ENCODE measurements at places on chromosomes 3 and 15. TPM values are rescaled to one million over a fixed set of nuclear protein-coding genes. Genes with fewer than 3 reads are reported as not detected.

GRCh38 chr3:129793319-129793718 is 100.2 kb downstream of the TMCC1 start:
- no peaks in the 10 kb centered on the region for H3K36me3 ChIP-seq
- peaks cover 25% of the 10 kb centered on the region for H3K4me1 ChIP-seq
- no peak for DNase-seq
- H3K27me3 ChIP-seq, result no peaks in the 10 kb centered on the region
- no peak overlapping the region for H3K27ac ChIP-seq

Gene KNG1
- total RNA-seq, result not detected

DNA sequence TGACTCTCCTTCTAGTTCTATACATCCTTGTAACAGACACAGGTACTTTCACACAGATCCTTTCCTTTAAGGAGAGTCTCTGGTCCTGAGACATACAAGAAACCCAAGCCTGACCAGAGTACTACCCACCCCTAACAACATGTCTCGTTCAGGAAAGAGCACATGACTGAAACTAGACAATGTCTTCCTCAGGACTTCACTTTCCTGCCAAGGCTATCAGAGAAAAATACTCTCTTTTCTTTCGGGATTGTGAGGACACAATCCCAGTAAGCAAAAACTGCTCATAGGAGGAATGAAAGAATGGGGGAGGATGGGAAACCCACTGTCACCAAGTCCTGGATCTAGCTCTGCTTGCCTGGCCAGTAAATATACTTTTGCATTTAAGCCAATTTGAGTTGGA is 11.5 kb upstream of the ANKRD28 start:
- H3K4me1 ChIP-seq, result peaks cover 36% of the 10 kb centered on the region
- no peaks in the 10 kb centered on the region for H3K27me3 ChIP-seq
- no peak overlapping the region for H3K4me3 ChIP-seq
- H3K27ac ChIP-seq, result no peak overlapping the region
- DNase-seq, result no peak
- peaks cover 4% of the 10 kb centered on the region for H3K36me3 ChIP-seq

DNA sequence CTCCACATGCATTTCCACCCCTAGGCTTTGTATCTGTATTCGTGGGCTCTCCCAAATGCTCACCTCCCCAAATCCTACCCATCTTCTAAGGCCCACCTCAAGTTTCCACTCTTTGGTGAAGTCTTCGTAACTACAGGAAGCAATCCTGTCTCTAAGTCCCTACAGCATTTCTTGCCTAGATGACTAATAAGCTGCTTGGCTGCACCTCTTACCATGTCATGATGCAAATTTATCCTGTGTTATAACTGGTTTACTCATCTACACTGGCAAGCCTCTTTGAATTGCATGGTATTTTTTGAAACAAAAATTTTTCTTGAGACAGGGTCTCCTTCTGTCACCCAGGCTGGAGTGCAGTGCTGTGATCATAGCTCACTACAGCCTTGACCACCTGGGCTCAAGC is 73.3 kb downstream of the SETMAR start:
- peaks cover 2% of the 10 kb centered on the region for H3K4me1 ChIP-seq
- H3K36me3 ChIP-seq, result peaks cover 49% of the 10 kb centered on the region
- H3K27ac ChIP-seq, result no peak overlapping the region
- DNase-seq, result no peak
- H3K4me3 ChIP-seq, result no peak overlapping the region

Gene CYP8B1
- total RNA-seq, result not detected

Gene CNTN3
- total RNA-seq, result not detected

- peak overlapping the region; percentile 54 for H3K27ac ChIP-seq
- peaks cover 58% of the 10 kb centered on the region for H3K4me1 ChIP-seq
- no peak overlapping the region for H3K4me3 ChIP-seq
- DNase-seq, result no peak
- peaks cover 33% of the 10 kb centered on the region for H3K36me3 ChIP-seq
These were observed 152.3 kb downstream of the AKAP13 start for GRCh38 chr15:85532689-85533088.

DNA sequence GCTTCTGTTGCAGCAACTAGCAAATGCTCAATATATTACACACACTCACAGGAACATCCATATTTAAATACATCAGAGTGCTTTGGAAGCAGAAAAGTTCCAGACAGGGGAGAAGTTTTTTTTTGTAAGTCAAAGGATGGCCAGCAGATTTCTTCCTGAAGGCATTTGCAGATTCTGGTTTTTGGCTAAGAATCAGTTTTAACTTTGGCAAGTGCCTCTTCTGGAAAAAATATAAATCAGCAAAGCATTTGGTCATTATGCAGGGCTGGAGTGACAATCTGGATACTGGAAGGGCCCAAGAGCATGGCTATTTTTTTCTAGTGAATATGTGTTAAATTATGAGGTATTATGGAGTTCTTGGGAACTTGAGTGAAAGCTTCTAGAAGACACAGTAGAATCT is 495.3 kb upstream of the ARPP21 start:
- DNase-seq, result no peak
- no peaks in the 10 kb centered on the region for H3K4me1 ChIP-seq
- no peaks in the 10 kb centered on the region for H3K27me3 ChIP-seq
- no peak overlapping the region for H3K4me3 ChIP-seq
- H3K36me3 ChIP-seq, result no peaks in the 10 kb centered on the region
- no peak overlapping the region for H3K27ac ChIP-seq

DNA sequence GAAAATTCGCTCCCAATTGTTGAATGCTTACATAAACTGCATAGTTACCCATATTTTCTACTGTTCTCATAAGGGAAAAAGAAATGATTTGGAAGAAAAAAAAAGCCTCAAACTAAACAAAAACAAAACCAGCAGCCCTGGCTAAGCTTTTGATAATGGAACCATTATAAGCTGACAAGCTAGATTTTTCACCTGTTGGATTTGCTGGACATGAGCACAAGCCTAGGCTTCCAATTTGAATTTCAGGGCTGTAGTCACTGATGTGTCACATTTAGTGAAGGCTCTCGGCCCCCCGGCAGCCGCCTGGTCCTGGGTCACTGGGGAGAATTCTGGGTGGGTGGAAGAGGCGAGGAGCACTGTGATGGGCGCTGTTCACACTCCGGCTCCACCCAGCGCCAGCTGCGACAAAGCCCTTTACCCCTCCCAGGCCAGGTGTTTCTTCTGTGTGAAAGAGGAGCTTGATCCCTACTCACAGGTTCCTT is 4.6 kb downstream of the FBXL22 start:
- peak overlapping the region; percentile 89 for H3K4me3 ChIP-seq
- peak; percentile 30 for DNase-seq
- H3K4me1 ChIP-seq, result peaks cover 50% of the 10 kb centered on the region
- H3K36me3 ChIP-seq, result peaks cover 4% of the 10 kb centered on the region

Gene PTPRG
- total RNA-seq, result 0.06 TPM

GRCh38 chr3:127050733-127051132 is 67.8 kb downstream of the PLXNA1 start:
- DNase-seq, result no peak
- no peaks in the 10 kb centered on the region for H3K4me1 ChIP-seq
- H3K27ac ChIP-seq, result no peak overlapping the region
- H3K36me3 ChIP-seq, result no peaks in the 10 kb centered on the region

GRCh38 chr15:44435893-44436667 is 8.7 kb downstream of the CTDSPL2 start:
- H3K4me3 ChIP-seq, result no peak overlapping the region
- H3K27ac ChIP-seq, result peak overlapping the region; percentile 59
- DNase-seq, result no peak
- no peaks in the 10 kb centered on the region for H3K27me3 ChIP-seq
- H3K4me1 ChIP-seq, result peaks cover 42% of the 10 kb centered on the region

- H3K4me1 ChIP-seq, result peaks cover 12% of the 10 kb centered on the region
- no peaks in the 10 kb centered on the region for H3K36me3 ChIP-seq
- no peak overlapping the region for H3K27ac ChIP-seq
- no peak for DNase-seq
- H3K27me3 ChIP-seq, result peaks cover 5% of the 10 kb centered on the region
- no peak overlapping the region for H3K4me3 ChIP-seq
These were observed 21.7 kb downstream of the RPLP1 start for GRCh38 chr15:69474291-69474690.

Gene CCR2
- total RNA-seq, result 0.16 TPM

- no peak for DNase-seq
- no peak overlapping the region for H3K4me3 ChIP-seq
- peaks cover 11% of the 10 kb centered on the region for H3K27me3 ChIP-seq
- no peaks in the 10 kb centered on the region for H3K4me1 ChIP-seq
- H3K36me3 ChIP-seq, result no peaks in the 10 kb centered on the region
- H3K27ac ChIP-seq, result no peak overlapping the region
These were observed 132.6 kb downstream of the PDZRN3 start for GRCh38 chr3:73492186-73492585.

GRCh38 chr3:61236556-61236955 is 14.7 kb downstream of the FHIT start:
- DNase-seq, result no peak
- H3K27ac ChIP-seq, result no peak overlapping the region
- no peaks in the 10 kb centered on the region for H3K27me3 ChIP-seq
- peaks cover under 1% of the 10 kb centered on the region for H3K36me3 ChIP-seq
- H3K4me1 ChIP-seq, result peaks cover 7% of the 10 kb centered on the region
- no peak overlapping the region for H3K4me3 ChIP-seq

- no peak for DNase-seq
- peaks cover 14% of the 10 kb centered on the region for H3K27me3 ChIP-seq
- no peak overlapping the region for H3K27ac ChIP-seq
- no peaks in the 10 kb centered on the region for H3K36me3 ChIP-seq
- H3K4me3 ChIP-seq, result no peak overlapping the region
These were observed 7.0 kb upstream of the DMXL2 start for GRCh38 chr15:51629612-51630011.

DNA sequence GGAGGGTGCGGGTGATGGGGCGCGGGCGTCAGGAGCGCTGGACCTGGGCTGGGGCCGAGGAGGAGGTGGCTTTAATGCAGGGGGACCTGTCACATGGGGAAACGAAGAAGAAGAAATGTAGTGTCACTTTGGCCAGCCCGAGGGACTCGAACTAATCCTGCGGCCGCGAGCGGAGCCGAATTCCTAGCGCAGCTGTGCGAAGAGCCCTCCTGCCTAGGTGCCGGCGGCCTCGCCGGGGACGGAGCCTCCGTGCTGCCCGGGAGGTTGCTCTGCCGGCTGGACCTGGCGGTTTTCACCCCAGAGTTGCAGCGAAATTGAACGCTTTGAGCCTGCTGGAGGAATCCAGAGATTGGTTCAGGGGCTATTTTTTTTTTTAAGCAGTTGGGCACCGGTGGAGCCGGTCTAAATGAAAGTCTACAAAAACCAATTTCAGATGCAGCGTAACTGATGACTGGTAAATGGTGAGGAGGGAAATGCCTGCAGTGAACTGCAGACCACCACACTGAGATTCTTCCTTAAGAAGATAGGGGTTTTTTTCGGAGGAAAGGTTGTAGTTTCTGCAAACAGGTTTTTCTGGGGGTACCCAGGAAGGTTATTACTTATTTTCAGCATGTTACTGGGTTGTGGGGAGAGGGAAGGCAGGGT is 662 bp downstream of the TMEM108 start:
- peak; percentile 2 for DNase-seq
- peaks cover 55% of the 10 kb centered on the region for H3K27me3 ChIP-seq
- peaks cover 5% of the 10 kb centered on the region for H3K4me1 ChIP-seq
- no peaks in the 10 kb centered on the region for H3K36me3 ChIP-seq
- no peak overlapping the region for H3K4me3 ChIP-seq

DNA sequence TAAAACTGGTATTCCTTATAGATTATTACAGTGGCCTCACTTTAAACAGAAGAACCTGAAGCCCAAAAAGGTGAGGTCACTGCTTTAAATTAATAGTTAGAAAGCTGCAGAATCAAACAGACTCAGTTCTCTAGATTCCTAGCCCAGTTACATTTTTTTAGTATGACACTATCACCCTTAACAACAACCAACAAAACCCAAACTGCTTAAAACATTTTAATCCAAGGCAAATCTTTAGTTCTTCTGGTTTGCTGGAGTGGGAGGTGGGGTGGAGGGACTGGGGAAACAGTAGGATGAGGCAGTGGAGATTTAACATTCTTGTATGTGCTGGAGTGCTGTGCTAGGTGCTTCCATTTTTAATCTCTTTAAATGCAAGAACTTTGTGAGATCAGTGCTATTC is 631.6 kb upstream of the KCNMB2 start:
- peaks cover 8% of the 10 kb centered on the region for H3K36me3 ChIP-seq
- no peaks in the 10 kb centered on the region for H3K4me1 ChIP-seq
- H3K27ac ChIP-seq, result no peak overlapping the region
- no peak overlapping the region for H3K4me3 ChIP-seq

DNA sequence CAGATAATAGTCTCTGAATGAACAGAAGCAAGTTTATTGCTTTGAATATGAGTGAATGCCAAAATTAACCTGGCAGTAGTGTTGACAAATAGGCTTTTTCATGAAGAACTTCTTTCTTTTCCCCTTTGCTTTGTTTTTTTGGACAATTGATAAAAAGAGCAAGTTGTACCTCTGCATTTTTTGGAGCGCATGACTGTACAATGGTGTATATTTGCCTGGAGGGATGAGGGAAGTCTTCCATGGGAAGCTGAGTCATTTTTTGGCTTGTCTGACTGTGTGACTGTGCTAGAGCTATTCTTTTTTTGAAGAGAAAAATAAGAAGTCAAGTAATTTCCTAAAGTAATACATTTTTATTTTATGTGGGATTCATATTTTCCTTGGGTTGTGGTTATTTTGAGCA is 186.9 kb downstream of the KLHL25 start:
- peaks cover 29% of the 10 kb centered on the region for H3K36me3 ChIP-seq
- H3K27me3 ChIP-seq, result no peaks in the 10 kb centered on the region

DNA sequence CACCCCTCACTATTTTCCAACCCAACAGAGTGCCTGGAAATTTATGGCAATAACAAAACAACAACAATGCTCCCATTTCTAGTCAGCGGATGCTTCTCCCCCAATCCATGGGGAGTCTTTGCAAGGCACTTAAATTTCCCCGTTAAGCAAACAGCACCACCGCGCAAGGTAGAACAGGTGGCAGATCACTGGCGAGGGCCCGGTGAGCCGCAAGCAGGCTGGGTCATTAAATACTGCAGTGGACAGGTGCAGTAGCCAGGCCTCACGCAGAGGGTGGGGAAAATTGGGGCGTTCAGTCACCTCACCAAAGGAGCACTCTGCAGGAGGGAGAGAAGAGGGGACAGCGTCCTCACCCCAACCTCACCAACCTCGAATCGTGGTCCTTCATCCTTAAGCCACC is 147.5 kb downstream of the NTRK3 start:
- H3K36me3 ChIP-seq, result no peaks in the 10 kb centered on the region
- peaks cover 8% of the 10 kb centered on the region for H3K27me3 ChIP-seq
- DNase-seq, result no peak
- no peaks in the 10 kb centered on the region for H3K4me1 ChIP-seq
- H3K4me3 ChIP-seq, result no peak overlapping the region
- H3K27ac ChIP-seq, result no peak overlapping the region

Gene SLC2A2
- not detected for total RNA-seq

- no peak for DNase-seq
- no peak overlapping the region for H3K27ac ChIP-seq
- no peaks in the 10 kb centered on the region for H3K4me1 ChIP-seq
- H3K27me3 ChIP-seq, result peaks cover 12% of the 10 kb centered on the region
- H3K36me3 ChIP-seq, result no peaks in the 10 kb centered on the region
- no peak overlapping the region for H3K4me3 ChIP-seq
These were observed 40.1 kb upstream of the PDCD6IP start for GRCh38 chr3:33758281-33758680.

DNA sequence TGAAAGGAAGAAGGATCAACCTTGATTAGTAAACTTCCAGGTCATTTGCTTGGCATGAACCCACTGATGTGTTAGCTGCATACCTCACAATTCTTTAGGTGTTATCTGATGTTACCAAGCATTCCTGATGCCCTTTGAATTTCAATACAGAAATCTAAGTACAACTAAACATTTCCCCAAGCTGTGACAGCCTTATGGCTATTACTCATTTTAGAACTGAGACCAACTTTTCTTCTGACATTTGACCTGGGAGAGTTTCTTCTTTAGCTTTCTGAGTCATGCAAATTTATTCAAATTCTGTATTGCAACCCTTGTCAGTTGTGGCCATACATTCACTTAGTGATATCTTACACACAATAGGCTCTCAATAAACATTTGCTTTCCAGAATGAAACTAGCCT is 124.3 kb downstream of the TIGIT start:
- H3K27ac ChIP-seq, result peak overlapping the region; percentile 82
- no peak for DNase-seq
- H3K27me3 ChIP-seq, result no peaks in the 10 kb centered on the region

Gene TMEM108
- not detected for total RNA-seq

Measured in activated naive CD8-positive, alpha-beta T cell treated with anti-CD3 and anti-CD28 coated beads for 36 hours (primary cell).